ENCODE measurements at places on chromosomes 2 and 18. TPM values are rescaled to one million over a fixed set of nuclear protein-coding genes. Genes with fewer than 3 reads are reported as not detected.

- DNase-seq: no peak
These were observed 76.8 kb upstream of the RBMS1 start for GRCh38 chr2:160570376-160570775.

DNA sequence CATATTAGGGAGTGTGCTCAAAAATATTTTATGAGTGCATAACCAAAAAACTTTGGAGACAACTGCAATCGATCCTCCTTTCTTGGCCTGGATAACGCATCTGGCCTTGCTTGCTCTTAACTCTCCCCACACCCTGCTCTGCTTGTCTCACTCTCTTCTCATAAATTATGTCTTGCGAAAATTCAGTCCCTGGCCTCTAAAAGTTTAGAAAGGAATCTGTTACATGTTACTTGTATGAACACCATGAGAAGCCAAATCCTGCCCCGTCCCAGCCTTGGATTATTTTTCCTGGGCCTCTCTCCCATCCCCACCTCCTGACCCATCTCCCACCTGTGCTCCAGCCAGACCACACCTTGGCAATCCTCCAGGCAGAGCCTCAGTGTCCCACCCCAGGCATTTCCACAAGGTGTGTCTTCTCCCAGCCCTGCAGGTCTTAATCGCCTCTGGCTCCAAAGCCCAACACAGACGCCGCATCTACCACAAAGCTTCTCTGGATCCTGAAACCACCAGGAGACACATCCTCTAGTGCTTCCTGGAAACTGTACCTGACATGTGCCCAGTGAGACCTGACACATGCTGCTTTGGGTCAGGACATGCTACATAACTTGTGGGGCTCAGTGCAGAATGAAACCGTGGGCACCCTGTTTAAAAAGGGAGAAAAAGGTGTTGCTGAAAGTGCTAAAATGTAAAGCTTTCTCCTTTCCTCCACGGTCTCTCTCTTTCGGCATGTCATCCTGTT lies 99.6 kb upstream of the ST3GAL5 start:
- no peak for DNase-seq

GRCh38 chr2:137287913-137288639 lies 522.7 kb downstream of the THSD7B start:
- no peak for DNase-seq

OR6B2 gene
- total RNA-seq: not detected

C2orf74 gene
- total RNA-seq: 4.1 TPM
